Cortex of kidney (tissue), 1 donor: ENCODE measurements at places on chromosomes 4 and X.

DNA sequence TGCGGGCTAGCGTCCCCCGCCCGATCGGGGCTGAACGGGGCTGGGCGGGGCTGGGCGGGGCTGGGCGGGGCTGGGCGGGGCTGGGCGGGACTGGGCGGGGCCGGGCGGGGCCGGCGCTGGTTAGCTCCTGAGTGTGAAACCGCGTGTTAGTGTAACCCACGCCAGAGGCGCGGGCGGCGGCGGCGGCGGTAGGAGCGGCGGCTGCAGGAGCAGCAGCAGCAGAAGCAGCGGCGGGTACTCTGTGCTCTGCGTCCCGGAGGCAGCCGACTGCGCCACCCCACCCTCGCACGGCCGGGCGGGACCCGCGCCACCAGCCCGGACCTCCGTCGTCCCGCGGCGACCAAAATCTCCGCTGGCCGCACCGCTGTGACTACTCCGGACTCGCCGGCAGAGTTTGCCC is 128.1 kb downstream of the LAS1L start:
- DNase-seq: no peak

- DNase-seq: no peak
Measured at GRCh38 chrX:109281483-109282275, 200.2 kb downstream of the GUCY2F start.

- no peak for DNase-seq
Measured at GRCh38 chr4:173328236-173328901, 5.8 kb downstream of the HMGB2 start.

DNA sequence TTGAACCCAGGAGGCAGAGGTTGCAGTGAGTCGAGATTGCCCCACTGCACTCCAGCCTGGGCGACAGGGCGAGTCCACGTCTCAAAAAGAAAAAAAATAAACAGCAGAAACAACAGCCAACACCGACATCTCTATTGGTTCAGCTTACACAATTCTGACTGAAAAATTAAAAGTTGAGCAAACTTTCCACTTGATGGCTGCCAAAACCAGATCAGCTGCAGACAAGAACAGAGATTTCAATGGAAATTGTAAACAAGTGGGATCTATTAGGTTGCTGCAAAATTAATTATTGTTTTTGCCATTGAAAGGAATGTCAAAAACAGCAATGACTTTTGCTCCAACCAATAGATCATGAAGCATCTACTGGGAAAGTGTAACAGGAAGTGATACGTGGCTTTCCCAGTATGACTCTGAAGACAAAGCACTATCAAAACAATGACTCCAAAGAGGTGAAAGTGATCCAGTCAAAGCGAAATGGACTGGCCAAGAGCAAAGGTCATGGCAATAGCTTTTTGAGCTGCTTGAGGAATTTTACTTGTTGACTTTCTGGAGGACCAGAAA is 26.3 kb downstream of the UPF3B start:
- DNase-seq: no peak

GRCh38 chr4:130031858-130032257 is 935.9 kb downstream of the C4orf33 start:
- no peak for DNase-seq

GRCh38 chr4:8690216-8691150 is 97.9 kb downstream of the CPZ start:
- DNase-seq: no peak

- DNase-seq: no peak
Measured at GRCh38 chr4:63817196-63817865, 591.9 kb downstream of the TECRL start.
